Thoracic aorta (tissue), 2 donors: ENCODE measurements at places on chromosomes 11 and 22.

DNA sequence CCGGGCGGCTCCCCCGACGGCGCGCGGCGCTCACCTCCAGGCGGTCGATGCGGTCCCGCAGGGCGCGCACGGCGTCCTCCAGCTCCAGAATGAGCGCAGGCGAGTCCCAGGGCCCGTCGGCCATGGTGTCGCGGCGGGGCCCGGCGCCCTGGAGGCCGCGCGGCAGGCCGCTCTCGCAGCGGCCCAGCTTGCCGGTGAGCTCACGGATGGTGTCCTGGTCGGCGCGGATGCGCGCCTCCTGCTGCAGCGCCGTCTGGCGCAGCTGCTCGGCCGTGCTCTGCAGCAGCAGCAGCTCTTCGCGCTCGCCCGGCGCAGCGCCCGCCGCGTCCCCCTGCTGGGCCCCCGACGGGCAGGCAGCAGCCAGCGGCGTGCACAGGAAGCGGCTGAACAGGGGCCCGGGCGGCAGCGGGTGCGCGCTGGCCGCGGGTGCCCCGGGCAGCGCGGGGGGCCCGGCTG lies 599 bp downstream of the NPTXR start:
- H3K27me3 ChIP-seq: no peaks in the 10 kb centered on the region
- H3K4me3 ChIP-seq: peak overlapping the region; percentile 85
- H3K27ac ChIP-seq: peak overlapping the region; percentile 83
- H3K36me3 ChIP-seq: no peaks in the 10 kb centered on the region

GRCh38 chr22:48832592-48832991 lies 995.1 kb downstream of the BRD1 start:
- no peak overlapping the region for H3K4me3 ChIP-seq
- no peaks in the 10 kb centered on the region for H3K27me3 ChIP-seq
- no peaks in the 10 kb centered on the region for H3K4me1 ChIP-seq
- no peak for DNase-seq

GRCh38 chr22:17213976-17214375 lies 5.3 kb downstream of the ADA2 start:
- H3K27ac ChIP-seq: no peak overlapping the region
- no peaks in the 10 kb centered on the region for H3K4me1 ChIP-seq
- no peaks in the 10 kb centered on the region for H3K36me3 ChIP-seq
- no peak for DNase-seq
- no peak overlapping the region for H3K4me3 ChIP-seq

DNA sequence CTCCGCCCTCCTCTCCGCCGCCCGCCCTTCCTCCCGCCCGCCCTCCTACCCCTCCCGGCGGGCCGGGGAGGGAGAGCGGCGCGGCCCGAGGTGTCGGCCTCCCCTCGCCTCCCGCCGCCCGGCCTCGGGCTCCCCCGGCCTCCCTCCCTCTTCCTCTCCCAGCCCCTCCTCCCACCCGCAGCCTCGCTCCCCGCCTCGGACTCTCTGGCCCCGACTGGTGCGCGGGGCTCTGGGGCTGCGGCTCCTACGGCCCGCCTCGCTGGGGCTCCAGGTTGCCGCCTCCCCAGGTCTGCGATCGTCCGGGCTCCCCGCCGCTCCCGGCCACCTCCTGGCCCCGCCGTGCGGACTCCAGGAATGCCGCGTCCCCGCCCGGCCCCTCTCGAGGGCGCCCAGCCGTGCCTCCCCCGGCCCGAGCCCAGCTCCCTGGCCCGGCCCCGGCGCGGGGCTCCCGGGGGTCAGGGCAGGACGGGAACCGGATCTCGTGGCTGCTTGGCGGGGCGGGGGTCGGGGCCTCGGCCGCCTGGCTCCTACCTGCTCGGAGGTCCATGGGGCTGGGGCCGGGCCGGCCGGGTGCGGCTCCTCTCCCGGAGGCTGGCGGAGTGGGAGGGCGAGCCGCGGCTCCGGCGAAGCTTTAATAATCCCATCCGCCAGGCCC lies at the start of gene CLCF1:
Gene CLCF1, minus strand, starts transcription at position 606 of the 655 bp plus-strand sequence. Its CDS starts 59 bp downstream, at position 547.
- H3K27ac ChIP-seq: peak within 1 kb of the TSS; percentile 99
- H3K4me3 ChIP-seq: peak within 1 kb of the TSS; percentile 76
- peaks cover 39% of the 10 kb centered on the region for H3K4me1 ChIP-seq
- DNase-seq: no peak
- no peaks in the 10 kb centered on the region for H3K27me3 ChIP-seq
- H3K36me3 ChIP-seq: no peaks in the 10 kb centered on the region

GRCh38 chr11:74267014-74267413 lies 44.4 kb downstream of the P4HA3 start:
- no peak overlapping the region for H3K4me3 ChIP-seq
- no peak for DNase-seq
- no peak overlapping the region for H3K27ac ChIP-seq
- H3K36me3 ChIP-seq: no peaks in the 10 kb centered on the region
- no peaks in the 10 kb centered on the region for H3K27me3 ChIP-seq

- no peaks in the 10 kb centered on the region for H3K36me3 ChIP-seq
- no peak for DNase-seq
- H3K27me3 ChIP-seq: no peaks in the 10 kb centered on the region
- H3K4me1 ChIP-seq: no peaks in the 10 kb centered on the region
- H3K4me3 ChIP-seq: no peak overlapping the region
Measured at GRCh38 chr11:2844116-2844842, 41.3 kb downstream of the CDKN1C start.

- H3K36me3 ChIP-seq: peaks cover 27% of the 10 kb centered on the region
- peak overlapping the region; percentile 97 for H3K4me3 ChIP-seq
- no peak for DNase-seq
- H3K4me1 ChIP-seq: peaks cover 29% of the 10 kb centered on the region
Measured at GRCh38 chr11:62726915-62727164, 417 bp downstream of the HNRNPUL2 start.

DNA sequence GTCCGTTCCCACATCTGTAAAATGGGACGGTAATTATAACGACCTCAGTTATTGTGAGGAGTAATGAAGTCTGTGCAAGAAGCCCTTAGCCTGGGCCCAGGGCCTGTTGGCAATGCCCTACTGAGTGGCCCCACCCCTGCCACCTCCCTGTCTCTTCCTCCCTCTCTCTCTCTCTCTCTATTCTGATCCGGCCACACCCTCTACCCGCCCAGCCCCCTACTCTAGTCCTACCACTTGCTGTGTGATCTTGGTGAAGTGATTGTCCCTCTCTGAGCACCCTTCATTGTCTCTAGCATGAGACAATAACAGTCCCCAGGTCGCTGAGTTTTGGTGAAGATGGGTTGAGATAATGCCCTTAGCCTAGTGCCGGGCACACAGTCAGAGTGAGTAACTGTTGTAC lies 7.4 kb upstream of the SEC14L6 start:
- H3K27me3 ChIP-seq: no peaks in the 10 kb centered on the region
- H3K4me3 ChIP-seq: no peak overlapping the region
- no peak overlapping the region for H3K27ac ChIP-seq
- H3K4me1 ChIP-seq: no peaks in the 10 kb centered on the region

DNA sequence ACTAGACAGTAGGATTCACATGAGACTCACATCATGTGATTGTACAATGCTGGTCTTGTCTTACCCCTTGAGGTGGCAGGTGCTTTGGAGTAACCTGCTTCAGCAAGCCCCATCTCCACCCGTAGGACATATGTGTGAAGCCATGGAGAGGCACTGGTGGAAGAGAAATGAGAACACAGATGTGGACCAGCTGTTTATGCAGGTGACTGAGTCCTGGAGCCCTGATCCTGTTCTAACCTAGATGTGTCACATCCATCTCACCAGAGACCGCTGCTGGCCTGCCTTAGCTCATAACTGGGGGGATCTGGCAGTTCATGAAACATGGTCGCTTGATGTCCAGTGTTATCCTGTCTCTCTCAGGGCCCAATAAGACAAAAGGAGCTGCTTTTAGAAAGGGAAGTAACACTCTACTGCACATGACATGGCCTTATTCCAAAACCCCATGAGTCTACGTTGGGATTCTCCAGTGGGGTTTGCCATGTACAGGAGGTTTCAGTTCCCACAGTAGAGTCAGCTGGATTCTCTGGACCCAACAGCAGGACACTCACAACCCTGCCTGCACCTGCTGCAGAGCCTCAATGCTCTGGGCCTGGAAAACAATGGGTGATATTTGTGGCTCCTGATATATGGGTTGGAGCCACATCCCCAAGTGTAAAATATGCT lies 62.0 kb downstream of the GGTLC2 start:
- no peaks in the 10 kb centered on the region for H3K36me3 ChIP-seq
- no peak overlapping the region for H3K4me3 ChIP-seq
- DNase-seq: no peak
- H3K4me1 ChIP-seq: no peaks in the 10 kb centered on the region
- no peak overlapping the region for H3K27ac ChIP-seq

DNA sequence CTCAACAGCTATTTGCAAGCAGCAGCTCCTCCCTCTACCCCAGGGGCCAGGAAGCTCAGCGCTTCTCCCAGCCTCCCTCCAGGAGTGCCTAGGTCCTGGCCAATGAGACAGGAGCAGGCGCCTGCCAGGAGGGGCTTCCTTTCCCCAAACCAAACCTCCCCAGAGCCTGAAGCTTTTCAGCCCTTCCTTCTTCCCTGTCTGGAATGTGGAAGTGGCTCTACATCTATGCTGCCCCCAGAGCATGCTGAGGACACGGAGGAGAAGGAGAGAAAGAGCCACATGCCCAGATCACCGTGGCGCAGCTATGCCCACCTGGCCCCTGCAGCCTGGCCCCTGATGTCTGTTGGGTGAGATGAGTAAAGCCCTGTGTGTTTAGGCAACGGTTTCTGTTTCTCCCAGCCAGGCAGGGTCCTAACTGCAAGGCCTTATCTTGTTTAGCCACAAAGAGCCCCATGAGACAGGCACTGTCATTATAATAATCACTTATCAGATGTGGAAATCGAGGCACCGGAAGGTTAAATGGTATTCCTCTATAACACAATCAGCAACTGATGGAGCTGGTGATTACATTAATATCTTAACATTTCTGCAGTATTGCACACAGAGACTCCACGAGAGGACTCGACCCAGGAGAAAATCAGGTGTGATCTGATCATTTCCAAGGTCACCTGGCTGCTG lies 315.8 kb downstream of the CTTN start:
- no peak for DNase-seq
- no peaks in the 10 kb centered on the region for H3K4me1 ChIP-seq
- H3K27ac ChIP-seq: no peak overlapping the region
- no peaks in the 10 kb centered on the region for H3K27me3 ChIP-seq
- H3K4me3 ChIP-seq: no peak overlapping the region

GRCh38 chr11:92154110-92154509 lies 70.5 kb upstream of the FAT3 start:
- no peaks in the 10 kb centered on the region for H3K27me3 ChIP-seq

- H3K27me3 ChIP-seq: no peaks in the 10 kb centered on the region
- DNase-seq: no peak
- H3K36me3 ChIP-seq: no peaks in the 10 kb centered on the region
- H3K4me3 ChIP-seq: no peak overlapping the region
Measured at GRCh38 chr11:48116437-48117228, 100.0 kb upstream of the OR4B1 start.

GRCh38 chr11:122100037-122100755 lies 15.8 kb downstream of the BLID start:
- peaks cover 33% of the 10 kb centered on the region for H3K4me1 ChIP-seq
- H3K27ac ChIP-seq: peak overlapping the region; percentile 96
- peak; percentile 27 for DNase-seq
- H3K36me3 ChIP-seq: no peaks in the 10 kb centered on the region
- no peaks in the 10 kb centered on the region for H3K27me3 ChIP-seq

GRCh38 chr11:25727944-25728343 lies 604.0 kb upstream of the ANO3 start:
- H3K4me1 ChIP-seq: no peaks in the 10 kb centered on the region
- DNase-seq: no peak
- H3K36me3 ChIP-seq: no peaks in the 10 kb centered on the region
- no peak overlapping the region for H3K4me3 ChIP-seq

GRCh38 chr22:50719814-50720300 lies 18.1 kb upstream of the ACR start:
- H3K27me3 ChIP-seq: no peaks in the 10 kb centered on the region
- H3K4me3 ChIP-seq: no peak overlapping the region
- no peaks in the 10 kb centered on the region for H3K4me1 ChIP-seq
- DNase-seq: no peak

GRCh38 chr11:10875430-10876021 lies 17.7 kb upstream of the ZBED5 start:
- no peak overlapping the region for H3K4me3 ChIP-seq
- DNase-seq: no peak
- peak overlapping the region; percentile 42 for H3K27ac ChIP-seq
- H3K36me3 ChIP-seq: no peaks in the 10 kb centered on the region
- peaks cover 15% of the 10 kb centered on the region for H3K4me1 ChIP-seq
- no peaks in the 10 kb centered on the region for H3K27me3 ChIP-seq

- DNase-seq: no peak
- no peaks in the 10 kb centered on the region for H3K36me3 ChIP-seq
- no peaks in the 10 kb centered on the region for H3K27me3 ChIP-seq
- no peak overlapping the region for H3K4me3 ChIP-seq
- no peak overlapping the region for H3K27ac ChIP-seq
Measured at GRCh38 chr11:130583801-130584211, 135.4 kb downstream of the ADAMTS15 start.

- H3K27me3 ChIP-seq: no peaks in the 10 kb centered on the region
- no peak overlapping the region for H3K4me3 ChIP-seq
- no peaks in the 10 kb centered on the region for H3K36me3 ChIP-seq
- H3K27ac ChIP-seq: no peak overlapping the region
- DNase-seq: no peak
Measured at GRCh38 chr11:35598254-35599125, 19.8 kb upstream of the FJX1 start.

GRCh38 chr22:50060441-50061140 lies 2.5 kb upstream of the TTLL8 start:
- DNase-seq: no peak
- H3K27ac ChIP-seq: no peak overlapping the region
- H3K4me1 ChIP-seq: peaks cover 17% of the 10 kb centered on the region
- H3K27me3 ChIP-seq: no peaks in the 10 kb centered on the region

DNA sequence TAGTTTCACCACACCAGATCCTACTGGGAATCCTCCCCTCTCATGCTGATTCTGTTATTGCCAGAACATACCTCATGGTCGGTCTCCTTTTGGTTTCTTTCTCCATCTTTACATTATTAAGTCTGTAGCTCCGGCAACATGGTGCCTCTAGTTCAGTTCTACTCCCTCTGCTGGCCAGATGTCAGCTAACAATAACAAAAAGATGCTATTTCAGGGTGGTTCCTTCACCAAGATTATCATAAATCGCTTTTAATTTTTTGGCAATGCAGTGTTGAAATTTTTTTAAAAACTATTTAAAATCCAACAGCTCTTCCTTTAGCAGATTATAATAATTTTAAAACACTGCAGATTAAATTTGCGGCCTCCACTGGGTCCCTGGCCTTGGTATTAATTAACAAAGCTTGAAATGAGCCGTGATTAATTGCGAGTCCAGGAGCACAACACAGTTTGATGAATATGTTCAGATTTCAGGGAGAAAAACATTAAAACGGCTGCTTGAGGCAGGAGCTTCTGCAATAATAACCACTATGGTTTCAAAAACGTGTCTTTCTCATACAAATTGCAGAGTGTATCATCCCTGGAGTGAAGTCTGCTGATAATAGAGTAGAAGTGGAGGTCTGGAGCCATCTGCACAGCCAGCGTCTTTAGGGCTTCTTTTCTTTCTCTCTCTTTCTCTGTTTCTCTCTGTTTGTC lies 492.9 kb upstream of the KIRREL3 start:
- no peak overlapping the region for H3K27ac ChIP-seq
- no peaks in the 10 kb centered on the region for H3K27me3 ChIP-seq
- H3K4me1 ChIP-seq: no peaks in the 10 kb centered on the region
- DNase-seq: no peak
- no peak overlapping the region for H3K4me3 ChIP-seq

GRCh38 chr11:65925397-65925796 lies 6.2 kb downstream of the DRAP1 start:
- no peak for DNase-seq
- peaks cover 3% of the 10 kb centered on the region for H3K36me3 ChIP-seq
- H3K4me3 ChIP-seq: no peak overlapping the region
- no peak overlapping the region for H3K27ac ChIP-seq
